Activated T-helper 1 cell treated with anti-CD3 and anti-CD28 coated beads, Interleukin-2, amount 50 U/mL, for 16 hours (primary cell): ENCODE measurements at places on chromosomes 6 and 20.

DNA sequence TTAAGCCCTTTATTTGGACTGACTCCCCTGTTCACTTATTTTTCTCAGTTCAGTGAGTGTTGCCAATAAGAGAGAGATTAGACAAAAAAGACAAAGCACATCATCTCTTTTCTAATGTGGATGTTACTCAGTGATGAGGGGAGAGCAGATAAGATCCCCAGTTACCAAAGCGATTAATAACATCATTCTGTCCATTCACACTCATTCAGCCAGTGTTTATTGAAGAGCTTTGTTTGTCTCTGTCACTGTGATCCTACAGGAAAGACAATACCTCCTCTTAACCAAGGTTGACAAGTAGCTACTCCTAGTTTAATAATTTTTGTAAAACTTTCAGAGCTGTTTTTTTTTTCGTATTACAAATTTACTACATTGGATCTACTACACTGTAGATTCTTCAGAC is 163.0 kb downstream of the EYA4 start:
- no peak for DNase-seq

- no peak for DNase-seq
Measured at GRCh38 chr6:48200869-48201390, 89.9 kb upstream of the PTCHD4 start.

DNA sequence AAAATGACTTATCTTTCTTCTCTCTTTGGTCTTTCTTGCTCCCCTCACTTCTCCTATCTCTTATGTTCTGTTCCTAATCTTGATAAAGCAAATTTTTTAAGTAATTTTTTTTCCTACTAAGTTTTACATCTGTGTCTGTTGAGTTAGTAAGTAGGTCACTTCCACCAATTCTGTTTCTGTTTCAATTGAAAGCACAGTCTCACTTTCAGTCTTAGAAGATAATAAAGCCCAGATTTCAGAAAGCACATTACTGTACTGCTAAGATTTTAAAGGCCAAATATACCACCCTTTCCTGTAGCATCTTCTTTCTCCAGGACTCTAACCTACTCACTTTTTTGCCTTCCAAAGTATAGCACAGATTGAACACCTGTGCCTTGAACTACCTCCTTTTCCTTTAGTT is 866.1 kb upstream of the ADGRB3 start:
- DNase-seq, result no peak

GRCh38 chr20:19301843-19302242 is 89.4 kb downstream of the SLC24A3 start:
- no peak for DNase-seq

DNA sequence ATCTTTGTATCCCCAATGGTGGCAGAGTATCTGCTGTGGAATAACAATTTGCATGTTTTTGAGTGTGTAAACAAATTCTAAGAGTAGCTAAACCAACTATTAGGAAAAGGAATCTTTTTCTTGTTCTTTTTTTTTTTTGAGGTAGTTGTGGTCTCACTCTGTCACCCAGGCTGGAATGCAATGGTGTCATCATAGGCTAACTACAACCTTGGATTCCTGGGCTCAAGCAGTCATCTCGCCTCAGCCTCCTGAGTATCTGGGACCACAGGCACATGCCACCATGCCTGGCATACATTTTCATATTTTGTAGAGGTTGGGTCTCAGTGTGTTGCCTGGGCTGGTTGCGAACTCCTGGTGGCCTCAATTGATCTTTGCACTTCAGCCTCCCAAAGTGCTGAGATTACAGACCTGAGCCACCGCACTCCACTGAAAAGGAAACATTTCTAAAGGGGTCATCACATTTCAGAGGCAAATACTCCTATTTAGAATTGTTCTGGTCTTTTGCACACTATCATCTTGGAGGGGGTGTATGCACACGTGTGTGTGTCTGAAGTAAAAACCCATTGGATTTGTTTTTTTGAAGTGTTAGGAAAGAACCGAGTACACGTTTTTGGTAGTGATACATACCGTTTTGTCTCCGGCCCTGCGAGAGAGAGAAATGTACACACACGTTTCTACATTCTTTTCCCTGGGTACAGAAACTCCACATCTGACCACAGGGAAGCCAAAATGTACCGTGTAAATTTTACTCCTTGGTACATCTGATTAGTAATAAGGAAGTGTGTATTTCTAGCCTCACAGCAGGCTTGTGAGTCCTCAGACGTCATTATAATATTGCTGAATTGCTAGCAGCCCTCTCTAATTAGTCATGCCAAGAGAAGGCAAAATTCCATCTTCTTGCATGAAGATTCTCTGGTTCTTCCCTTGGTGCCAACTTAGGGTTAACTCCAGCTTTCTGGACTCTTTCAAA is 183.6 kb downstream of the JARID2 start:
- no peak for DNase-seq

- DNase-seq, result no peak
Measured at GRCh38 chr6:111184827-111185532, 97.7 kb downstream of the SLC16A10 start.

GRCh38 chr6:140494321-140495108 is 1120.1 kb upstream of the CITED2 start:
- DNase-seq, result no peak

GRCh38 chr6:106732376-106732940 is 103.1 kb downstream of the QRSL1 start:
- DNase-seq, result no peak

DNA sequence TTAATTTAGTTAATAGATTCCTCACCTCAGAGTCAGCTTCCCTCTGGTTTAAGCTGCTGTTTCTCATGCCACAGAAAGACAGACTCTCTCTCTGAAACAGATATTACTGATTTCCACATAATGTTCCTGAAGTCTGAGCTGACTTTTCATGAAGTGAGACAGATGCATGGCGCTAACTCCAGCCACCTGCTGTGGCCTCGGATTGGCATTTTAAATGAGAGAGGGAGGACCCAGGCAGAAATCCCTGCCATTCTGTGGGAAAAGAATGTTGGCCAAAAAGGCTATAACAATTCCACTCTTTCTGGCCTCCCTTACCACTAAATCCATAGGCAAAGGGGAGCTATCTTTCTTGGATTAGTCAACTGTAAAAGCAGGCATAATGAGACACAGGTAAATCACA is 354.1 kb upstream of the CDH4 start:
- DNase-seq, result no peak

GRCh38 chr6:96545882-96546281 is 17.0 kb upstream of the FHL5 start:
- DNase-seq, result no peak

DNA sequence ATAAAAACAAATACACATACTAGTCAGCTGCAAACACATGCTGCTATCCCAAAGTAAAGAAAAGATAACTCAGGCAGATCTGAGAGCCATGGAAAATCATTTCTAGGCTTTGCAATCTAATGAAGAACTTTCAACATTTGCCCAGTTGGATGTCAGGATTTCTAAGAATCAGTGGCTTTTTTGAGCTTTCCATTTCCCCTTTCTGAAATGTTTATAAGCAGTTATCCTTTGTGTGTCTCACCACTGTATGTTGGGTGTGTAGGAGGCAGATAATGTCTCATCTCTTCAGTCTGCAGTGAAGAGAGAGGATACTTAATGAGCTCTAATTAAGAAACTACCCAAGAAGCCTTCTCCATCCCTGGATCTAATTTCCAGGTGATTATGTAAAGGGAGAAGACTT is 43.6 kb downstream of the RGS17 start:
- no peak for DNase-seq

GRCh38 chr20:50110141-50111047 is 2.6 kb downstream of the UBE2V1 start:
- no peak for DNase-seq

GRCh38 chr6:41194386-41194785 is 6.6 kb downstream of the TREML2 start:
- no peak for DNase-seq

GRCh38 chr6:139316622-139317317 is 25.0 kb upstream of the TXLNB start:
- no peak for DNase-seq

GRCh38 chr20:2762578-2763131 is 37.8 kb downstream of the CPXM1 start:
- DNase-seq, result no peak

- no peak for DNase-seq
Measured at GRCh38 chr6:70507161-70507560, 59.6 kb upstream of the SDHAF4 start.

GRCh38 chr20:57508831-57509230 is 16.1 kb downstream of the CTCFL start:
- no peak for DNase-seq

- no peak for DNase-seq
Measured at GRCh38 chr6:75656479-75656878, 54.8 kb downstream of the SENP6 start.

- DNase-seq, result no peak
Measured at GRCh38 chr20:36720510-36720909, 25.4 kb downstream of the NDRG3 start.

GRCh38 chr6:128847431-128848210 is 35.3 kb upstream of the LAMA2 start:
- DNase-seq, result no peak

GRCh38 chr6:24827970-24828369 is 29.3 kb upstream of the ARMH2 start:
- DNase-seq, result no peak

DNA sequence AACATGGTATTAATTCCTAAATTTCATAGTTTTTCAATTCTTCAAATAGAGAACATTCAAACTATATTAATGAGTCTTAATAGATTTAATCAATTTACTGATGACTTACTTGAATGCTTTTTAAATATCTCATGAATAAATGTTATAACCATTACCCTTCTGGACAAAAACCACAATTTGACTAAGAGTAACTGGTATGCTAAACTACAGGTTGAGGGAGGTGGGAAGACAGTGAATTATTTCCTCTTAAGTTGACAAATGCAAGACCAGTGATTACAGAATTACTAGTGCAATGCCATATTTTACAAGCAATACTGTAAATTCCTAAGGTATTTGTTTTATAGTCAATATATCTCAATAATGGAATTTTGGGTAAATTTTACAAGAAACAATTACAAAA is 65.1 kb downstream of the REV3L start:
- DNase-seq, result no peak

- DNase-seq, result no peak
Measured at GRCh38 chr6:142118328-142118727, 14.4 kb upstream of the GJE1 start.

DNA sequence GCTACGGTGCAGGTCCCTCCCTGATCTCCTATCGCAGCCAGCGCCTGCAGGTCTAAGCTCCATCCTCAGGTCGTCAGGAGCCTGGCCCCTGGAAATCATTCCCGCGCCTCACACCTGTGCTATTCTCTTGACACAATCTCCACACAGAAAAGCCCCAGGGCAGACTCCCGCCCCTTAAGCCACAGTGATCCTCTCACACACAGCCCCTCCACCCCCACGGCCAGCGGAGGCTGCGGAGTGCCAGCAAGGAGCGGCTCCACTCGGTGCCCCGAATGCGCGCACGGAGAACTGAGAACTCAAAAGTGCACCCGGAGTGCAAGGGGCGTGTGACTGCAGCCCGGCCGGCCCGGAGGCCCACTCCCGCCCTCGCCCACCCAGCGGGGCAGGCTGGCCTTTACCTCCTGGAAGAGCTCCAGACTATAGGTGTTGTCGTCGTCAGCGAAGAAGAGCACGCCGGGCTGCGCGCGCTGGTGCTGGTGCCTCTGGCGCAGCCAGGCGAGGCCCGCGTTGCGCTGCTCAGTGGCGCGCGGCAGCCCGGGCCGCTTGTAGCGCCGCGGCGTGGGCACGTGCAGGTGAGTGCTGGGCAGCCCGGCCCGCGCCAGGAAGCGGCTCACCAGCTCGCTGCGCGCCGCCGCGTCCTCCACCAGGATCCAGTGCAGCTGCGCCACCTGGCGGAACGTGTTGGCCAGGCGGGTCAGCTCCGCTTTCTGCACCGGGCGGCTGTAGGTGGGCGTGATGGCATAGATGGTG is 1.2 kb downstream of the B3GAT2 start:
- DNase-seq, result peak; percentile 71

- DNase-seq, result no peak
Measured at GRCh38 chr6:106522562-106523250, 106.6 kb downstream of the RTN4IP1 start.

GRCh38 chr6:33633462-33634158 is 12.5 kb downstream of the ITPR3 start:
- peak; percentile 41 for DNase-seq

- DNase-seq, result no peak
Measured at GRCh38 chr6:113137426-113137825, 719.7 kb upstream of the MARCKS start.

- DNase-seq, result no peak
Measured at GRCh38 chr6:157551041-157551832, 170.2 kb downstream of the ZDHHC14 start.

- DNase-seq, result no peak
Measured at GRCh38 chr6:37665304-37665703, 32.4 kb downstream of the MDGA1 start.

DNA sequence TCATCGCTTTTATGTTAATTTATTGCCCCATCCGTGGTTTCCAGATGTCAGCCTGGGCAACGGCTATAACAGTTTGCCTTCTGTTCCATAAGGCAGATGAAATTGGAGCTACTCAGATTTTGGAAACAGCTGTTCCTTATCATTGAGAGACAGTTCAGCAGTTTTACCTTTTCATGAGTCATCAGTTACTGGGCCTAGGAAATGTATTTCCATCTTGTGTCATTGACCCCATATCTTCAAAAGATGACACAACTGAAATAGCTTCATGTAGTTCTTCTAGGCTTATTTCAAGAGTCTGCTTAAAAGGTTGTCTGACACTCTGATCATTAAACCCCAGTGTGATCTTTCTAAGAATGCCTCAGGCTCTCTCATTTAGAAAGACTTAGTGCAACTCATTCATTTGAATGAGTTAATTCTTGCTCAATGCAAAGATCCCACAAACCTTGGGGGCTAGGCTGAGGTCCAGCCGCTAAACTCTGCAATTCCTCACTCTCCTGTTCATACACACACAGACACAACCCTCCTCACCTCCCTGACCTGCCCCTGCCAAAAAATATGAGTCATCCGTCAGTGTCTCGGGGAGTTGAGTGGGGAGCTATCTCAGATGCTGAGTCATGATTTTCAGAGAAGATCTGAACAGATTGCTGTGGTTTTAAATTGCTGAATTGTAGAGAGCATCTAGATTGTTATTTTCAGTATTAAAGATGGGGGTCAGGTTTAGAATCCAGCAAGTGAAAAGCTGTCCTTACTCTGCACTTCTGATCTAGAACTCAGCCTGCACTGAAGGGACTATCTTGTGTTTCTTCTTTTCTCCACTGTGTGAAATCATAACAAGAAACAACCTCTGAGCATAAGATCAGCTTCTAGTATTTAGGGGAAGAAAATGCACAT is 61.8 kb downstream of the RPP40 start:
- DNase-seq, result no peak

DNA sequence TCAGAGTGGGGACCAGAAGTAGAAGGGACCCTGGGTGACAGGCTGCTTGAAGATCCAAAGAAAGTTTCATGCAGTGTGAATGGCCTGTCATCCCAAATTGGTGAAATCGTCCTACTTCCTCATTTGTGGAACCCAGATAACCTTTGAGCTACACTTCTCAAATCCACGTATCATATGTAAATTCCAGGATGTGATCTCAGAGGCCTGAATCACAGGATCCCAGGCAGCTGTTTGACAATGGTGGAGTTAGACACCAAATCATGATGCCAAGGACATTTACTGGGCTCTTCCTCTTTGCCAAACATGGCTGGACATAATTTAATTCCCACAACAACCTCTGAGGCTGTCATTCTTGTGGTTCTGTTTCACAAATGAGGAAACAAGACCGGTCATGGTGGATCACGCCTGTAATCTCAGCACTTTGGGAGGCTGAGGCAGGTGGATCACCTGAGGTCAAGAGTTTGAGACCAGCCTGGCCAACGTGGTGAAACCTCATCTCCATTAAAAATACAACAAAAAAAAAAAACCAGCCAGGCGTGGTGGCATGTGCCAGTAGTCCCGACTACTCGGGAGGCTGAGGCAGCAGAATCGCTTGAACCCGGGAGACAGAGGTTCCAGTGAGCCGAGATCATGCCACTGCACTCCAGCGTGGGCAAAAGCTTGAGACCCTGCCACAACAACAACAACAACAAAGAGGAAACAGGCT is 39.9 kb upstream of the TTPAL start:
- DNase-seq, result no peak
